HCEC 1CT (cell line): ENCODE measurements at places on chromosomes 4 and X.

- DNase-seq, result peak; percentile 53
Observed at GRCh38 chr4:140789759-140790158, 33.6 kb upstream of the TBC1D9 start.

DNA sequence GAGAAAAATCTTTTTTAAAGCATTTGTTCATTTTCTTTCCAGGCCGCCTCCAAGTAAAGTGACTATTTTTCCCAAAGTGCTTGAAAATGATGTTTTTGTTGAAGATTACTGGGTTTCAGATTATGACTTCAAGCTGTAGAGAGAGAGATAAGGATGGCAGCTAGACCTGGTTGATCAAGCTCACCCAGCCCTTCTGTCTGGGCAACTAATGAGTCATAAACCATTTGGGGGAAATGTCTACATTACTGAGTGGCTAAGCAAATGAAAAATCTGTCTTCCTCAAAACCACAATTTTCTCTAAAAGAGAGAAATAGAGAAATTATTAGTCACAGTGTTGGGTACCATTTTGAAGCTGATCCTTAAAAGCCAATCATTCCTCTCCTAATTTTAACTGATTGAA is 355.4 kb upstream of the CPEB2 start:
- DNase-seq, result peak; percentile 16

GRCh38 chrX:112761242-112762207 is 79.1 kb downstream of the AMOT start:
- DNase-seq, result no peak

GRCh38 chr4:24741910-24742309 is 53.5 kb upstream of the SOD3 start:
- DNase-seq, result no peak

DNA sequence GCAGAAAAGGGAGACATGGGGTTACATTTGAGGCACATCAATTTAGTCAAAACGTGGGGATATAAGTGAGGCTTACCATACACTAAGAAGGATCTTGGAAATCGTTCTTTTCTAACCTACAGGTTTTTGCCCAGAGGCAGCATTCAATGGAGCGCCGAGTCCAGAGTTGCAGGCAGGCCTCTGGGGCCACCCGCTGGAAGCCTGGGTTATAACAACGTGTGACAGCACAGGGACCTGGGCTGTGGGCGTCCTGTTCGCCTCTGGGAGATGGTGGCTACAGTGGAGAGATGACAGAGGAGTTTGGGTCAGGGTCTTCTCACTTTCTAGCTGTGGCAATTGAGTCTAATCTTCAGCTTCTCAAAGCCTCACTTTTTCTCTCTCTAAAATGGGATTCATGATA is 53.9 kb downstream of the ENPP6 start:
- no peak for DNase-seq

DNA sequence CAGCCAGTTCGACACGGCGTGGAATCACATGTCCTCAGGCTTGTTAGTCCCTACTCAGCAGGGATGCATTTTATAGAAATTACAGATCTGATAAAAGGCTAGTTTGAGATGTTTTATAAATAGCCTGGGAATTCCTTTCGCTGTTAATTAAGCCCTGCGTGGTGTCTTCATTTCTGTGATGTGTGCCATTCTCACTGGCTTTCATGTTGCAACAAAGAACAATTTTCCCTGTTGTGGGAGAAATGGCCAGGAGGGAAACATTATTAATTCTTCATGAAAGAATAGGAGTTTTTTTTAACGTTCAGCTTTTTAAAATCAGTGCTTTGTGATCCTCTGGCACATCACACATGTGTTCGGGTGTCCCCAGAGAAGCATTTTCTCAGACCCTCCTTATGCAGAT is 427.3 kb upstream of the FRG1 start:
- DNase-seq, result no peak

DNA sequence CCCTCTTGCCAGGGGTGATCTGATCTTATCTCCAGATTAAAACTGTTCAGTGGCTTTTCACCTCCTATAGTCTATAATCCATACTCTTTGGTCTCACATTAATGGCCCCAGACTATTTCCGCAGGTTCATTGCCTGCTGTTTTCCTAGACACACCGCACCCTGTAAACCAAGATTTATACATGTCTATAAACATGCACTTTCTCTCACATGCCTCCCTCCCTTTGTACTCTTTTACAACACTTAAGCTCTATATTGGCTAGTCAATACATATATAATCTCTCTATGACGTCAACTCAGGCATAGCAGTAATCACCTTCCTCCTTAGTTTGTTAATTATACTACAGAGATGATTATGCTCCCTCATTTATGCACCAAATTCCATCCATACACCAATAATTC is 170.9 kb upstream of the NAP1L5 start:
- no peak for DNase-seq

GRCh38 chr4:18923496-18924161 is 902.1 kb upstream of the LCORL start:
- DNase-seq, result no peak

DNA sequence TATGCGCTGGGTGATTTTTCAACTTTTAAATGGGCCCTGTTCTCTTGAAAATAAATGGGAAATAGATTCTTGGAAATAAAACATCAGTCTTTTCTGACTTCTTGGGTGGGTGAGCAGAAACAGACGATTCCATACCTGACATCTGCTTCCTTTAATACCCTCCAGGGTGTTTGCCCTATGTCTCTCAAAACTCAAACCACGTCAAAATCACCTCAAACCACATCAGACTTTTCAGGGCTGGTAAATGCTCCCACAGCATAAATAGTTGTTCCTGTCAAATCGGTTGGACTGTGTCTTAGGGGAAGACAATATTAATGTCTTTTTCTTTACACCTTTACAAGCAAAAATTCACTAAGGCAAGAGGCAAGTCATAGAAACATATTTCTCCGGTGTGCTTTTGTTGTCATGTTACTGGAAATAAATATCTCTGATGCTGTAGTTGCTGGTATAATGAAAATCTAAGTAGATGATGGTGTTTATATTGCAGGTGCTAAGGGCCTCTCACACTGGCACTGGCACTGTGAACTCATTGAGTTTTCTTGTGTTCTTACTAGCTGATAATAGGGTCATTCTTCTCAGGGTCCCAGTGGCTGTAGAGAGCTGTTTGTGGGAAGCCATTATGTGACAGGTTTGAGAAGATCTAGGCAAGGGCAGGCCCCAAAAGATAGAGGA is 380.4 kb downstream of the RAPGEF2 start:
- DNase-seq, result no peak

DNA sequence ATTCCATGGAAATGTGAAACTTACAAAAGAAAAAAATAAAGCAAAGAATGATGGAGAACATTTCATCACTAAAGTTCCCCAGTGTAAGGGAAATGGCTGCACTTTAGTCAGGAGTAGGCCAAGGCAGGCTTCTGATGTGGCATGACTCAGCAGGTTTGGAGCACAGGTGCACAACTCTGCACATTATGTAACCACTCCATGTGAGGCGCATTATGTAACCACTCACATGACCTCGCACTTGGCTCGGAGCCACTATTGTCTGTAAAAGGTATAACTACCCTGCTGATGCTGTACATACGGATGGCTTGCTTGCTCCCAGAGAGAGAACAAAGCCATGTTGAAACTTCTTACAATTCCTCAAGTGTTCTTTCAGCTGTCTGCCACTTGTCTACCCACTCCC is 727.6 kb downstream of the TRAM1L1 start:
- DNase-seq, result no peak

- no peak for DNase-seq
Observed at GRCh38 chr4:153651116-153651515, 33.0 kb upstream of the TLR2 start.

GRCh38 chrX:115459883-115460880 is 100.8 kb upstream of the PLS3 start:
- peak; percentile 50 for DNase-seq

GRCh38 chr4:15794905-15795304 is 16.8 kb downstream of the CD38 start:
- no peak for DNase-seq

- DNase-seq, result no peak
Observed at GRCh38 chr4:95048296-95048695, 290.5 kb downstream of the BMPR1B start.

- DNase-seq, result no peak
Observed at GRCh38 chrX:148905400-148905799, 405.0 kb downstream of the AFF2 start.

- no peak for DNase-seq
Observed at GRCh38 chrX:97234471-97235081, 350.9 kb downstream of the RPA4 start.

- DNase-seq, result no peak
Observed at GRCh38 chr4:1784789-1785591, 8.1 kb upstream of the FGFR3 start.

- no peak for DNase-seq
Observed at GRCh38 chrX:87337267-87337666, 180.3 kb upstream of the KLHL4 start.

DNA sequence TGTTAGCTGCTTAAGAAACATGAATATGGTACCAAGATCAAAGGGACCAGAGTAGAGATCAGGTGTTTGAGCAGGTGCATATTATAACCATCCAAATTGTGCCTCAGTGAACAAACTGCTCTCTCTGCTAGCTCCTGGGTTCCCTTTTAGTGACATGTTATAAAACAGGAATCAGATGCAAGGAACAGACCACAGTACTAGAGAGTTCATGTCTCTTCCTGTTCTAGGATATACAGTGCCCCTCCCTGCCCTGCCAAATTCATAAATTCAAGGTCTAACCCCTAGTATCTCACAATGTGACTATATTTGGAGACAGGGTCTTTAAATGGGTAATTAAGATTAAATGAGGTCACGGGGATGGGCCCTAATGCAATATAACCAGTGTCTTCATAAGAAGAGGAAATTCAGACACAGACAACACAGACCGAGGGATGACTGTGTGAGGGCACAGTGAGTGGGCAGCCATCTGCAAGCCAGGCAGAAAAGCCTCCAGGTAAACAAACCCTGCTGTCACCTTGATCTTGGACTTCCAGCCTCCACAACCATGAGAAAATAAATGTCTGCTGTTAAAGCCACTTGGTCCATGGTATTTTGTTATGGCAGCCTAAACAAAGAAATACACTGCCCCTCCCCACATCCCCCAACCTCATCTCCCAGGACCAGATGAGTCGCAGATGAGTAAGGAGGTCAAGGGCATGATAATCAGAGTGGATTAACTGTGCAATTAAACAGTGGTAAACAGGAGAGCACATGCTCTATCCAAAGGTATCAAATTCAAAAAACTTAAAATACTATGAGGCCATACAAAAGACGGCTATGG is 82.5 kb downstream of the RBM47 start:
- DNase-seq, result no peak

- DNase-seq, result peak; percentile 32
Observed at GRCh38 chr4:28686618-28687017, 1826.0 kb downstream of the STIM2 start.

DNA sequence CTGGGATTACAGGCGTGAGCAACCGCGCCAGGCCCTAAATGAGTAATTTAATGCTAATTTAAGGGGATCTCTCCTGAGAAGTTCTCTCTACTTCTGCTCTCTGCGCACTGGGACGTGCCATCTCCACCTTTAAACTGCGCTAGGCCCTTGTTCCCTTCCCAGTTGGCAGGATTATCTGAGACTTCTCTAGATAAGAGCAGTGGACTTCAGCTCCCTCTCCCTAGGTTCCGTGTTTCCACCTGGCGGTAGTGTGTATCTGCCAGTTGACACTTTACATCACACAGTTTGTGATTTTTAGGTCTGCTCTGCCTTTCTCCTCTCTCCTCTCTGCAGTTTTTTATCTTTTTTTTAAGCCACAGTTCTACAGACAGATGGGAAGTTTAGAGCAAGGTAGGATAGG is 40.2 kb downstream of the ARHGAP10 start:
- no peak for DNase-seq

DNA sequence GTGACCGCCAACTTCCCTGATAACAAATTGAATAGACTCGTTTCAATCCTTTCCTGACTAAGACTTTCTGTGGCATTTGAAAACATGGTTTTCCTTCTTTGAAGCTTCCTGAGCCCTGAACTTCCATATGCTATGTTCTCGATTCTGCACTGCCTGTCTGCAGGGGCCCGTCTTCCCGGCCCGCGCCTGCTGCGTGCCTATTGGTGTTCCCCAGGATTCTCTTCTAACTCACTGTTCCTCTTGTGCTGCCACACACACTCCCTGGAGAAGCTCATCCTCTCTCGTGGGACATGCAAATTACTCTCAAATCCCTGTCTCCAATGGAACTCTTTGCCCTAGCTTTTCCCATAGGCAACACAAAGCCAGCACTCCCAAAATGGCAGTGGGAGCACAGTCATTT is 262.9 kb upstream of the GATB start:
- no peak for DNase-seq

- no peak for DNase-seq
Observed at GRCh38 chr4:84495794-84496261, 3.3 kb downstream of the NKX6-1 start.

DNA sequence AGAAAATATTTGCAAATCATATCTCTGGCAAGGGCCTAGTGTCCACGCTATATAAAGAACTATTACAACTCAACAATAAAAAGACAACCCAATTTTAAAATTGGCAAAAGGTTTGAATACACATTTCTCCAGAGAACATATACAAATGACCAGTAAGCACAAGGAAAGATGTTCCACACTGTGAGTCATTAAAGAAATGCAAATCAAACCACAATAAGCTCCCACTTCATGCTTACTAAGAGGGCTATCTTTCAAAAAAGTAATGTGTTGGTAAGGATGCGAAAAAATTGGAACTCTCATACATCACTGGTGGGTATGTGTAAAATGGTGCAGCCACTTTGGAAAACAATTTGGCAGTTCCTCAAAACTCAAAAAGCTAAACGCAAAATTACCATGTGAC is 884.0 kb upstream of the INTU start:
- peak; percentile 51 for DNase-seq

- no peak for DNase-seq
Observed at GRCh38 chr4:31741326-31741725, 1021.2 kb downstream of the PCDH7 start.

DNA sequence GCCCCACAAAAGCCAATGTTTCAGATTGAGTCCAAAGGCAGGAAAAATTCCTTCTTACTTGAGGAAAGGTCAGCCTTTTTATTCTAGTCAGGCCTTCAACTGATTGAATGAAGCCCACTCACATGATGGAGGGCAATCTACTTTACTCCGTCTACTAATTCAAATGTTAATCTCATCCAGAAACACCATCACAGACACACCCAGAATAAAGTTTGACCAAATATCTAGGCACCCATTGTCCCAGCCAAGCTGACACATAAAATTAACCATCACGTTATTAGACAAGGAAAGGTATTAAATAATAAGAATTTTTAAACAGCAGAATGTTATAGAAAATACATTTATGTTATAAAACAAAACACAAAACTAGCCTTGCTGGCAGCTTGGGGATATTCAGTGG is 32.9 kb upstream of the SMIM10L2A start:
- DNase-seq, result no peak
